ENCODE measurements at places on chromosomes 2 and 18. TPM values are rescaled to one million over a fixed set of nuclear protein-coding genes. Genes with fewer than 3 reads are reported as not detected.

Gene COQ10B
- 17.1 TPM for total RNA-seq

Gene CLEC4F
- not detected for total RNA-seq

Gene SERPINB13
- not detected for total RNA-seq

Gene DAPL1
- not detected for total RNA-seq

Gene SP9
- 1.9 TPM for total RNA-seq

Gene QPCT
- 21.3 TPM for total RNA-seq

Gene EFEMP1
- total RNA-seq = 44.2 TPM

Gene EGR4
- 0.33 TPM for total RNA-seq

Gene CNGA3
- not detected for total RNA-seq

Gene UPP2
- total RNA-seq = not detected

Gene TCF23
- total RNA-seq = not detected

Gene CYP26B1
- 14.7 TPM for total RNA-seq

Gene GATA6
- total RNA-seq = 1.7 TPM

Gene MEP1B
- 0.10 TPM for total RNA-seq

Gene CXCR1
- total RNA-seq = not detected

Gene ING5
- total RNA-seq = 20.1 TPM

Gene CRYGC
- not detected for total RNA-seq

Data from A549 treated with Hydrocortisone at 1 μM for 4 hours (cell line).